Transverse colon (tissue), 4 donors: ENCODE measurements at places on chromosomes 3 and 15.

DNA sequence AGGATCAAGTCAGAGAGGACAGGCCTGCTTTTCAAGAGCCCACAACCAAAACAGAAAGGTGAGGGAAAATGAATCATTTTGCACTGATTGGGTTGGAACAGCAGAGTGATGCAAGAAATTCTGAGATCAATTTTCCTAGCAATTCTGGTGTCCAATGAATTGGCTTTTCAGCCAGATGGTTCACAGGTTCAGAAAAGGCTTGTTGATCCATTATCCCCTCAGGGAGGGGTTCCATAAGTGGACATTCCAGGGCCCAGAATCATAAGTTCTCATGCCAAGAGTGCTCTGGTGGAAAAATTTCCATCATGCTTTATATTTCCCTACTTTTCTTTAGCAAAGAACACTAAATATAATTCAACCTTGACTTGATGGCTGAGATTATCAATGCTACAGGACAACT lies 16.2 kb downstream of the RBP2 start:
- DNase-seq = no peak

- DNase-seq = peak; percentile 47
Measured at GRCh38 chr3:108818404-108818803, 4.2 kb upstream of the TRAT1 start.

DNA sequence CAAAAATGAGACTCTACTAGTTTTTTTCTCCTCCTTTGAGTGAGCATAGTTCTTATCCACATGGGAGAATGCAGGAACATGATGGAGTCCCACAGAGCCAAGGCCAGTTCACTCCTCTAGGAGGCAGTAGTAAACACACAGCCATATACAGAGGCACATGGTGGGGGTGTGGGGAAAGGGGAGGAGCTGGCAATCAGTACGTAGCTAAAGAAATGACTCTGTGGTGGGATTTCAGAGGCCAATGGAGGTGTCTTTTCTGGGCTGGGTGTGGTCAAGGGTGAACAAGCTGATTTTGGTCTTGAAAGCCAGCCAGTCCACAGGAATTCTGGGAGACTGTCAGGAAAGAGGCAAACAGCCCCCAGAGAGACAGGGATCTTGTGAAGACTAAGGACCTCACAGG lies 6.6 kb upstream of the RAB11A start:
- DNase-seq = peak; percentile 40

DNA sequence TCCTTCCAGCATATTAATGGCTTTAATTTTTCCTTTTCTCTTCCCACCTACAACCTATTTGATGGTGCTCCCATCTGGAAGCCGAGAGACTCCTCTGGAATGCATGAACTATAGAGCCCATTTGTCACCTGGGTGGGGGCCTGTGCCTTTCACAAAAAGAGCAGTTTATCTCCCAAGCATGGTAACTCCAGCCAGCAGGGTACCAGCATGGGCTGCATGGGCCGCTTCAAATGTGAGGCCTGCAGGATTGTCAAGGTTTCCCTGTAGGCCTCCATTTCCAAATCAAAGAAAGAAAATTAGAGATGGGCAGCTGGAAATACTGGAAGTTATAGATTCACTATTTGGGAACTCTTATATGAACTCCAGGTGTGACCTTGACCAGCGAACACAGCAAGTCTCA lies 50.7 kb upstream of the SKOR1 start:
- DNase-seq = no peak

GRCh38 chr15:101014921-101015841 lies 96.0 kb downstream of the LRRK1 start:
- DNase-seq = peak; percentile 75

DNA sequence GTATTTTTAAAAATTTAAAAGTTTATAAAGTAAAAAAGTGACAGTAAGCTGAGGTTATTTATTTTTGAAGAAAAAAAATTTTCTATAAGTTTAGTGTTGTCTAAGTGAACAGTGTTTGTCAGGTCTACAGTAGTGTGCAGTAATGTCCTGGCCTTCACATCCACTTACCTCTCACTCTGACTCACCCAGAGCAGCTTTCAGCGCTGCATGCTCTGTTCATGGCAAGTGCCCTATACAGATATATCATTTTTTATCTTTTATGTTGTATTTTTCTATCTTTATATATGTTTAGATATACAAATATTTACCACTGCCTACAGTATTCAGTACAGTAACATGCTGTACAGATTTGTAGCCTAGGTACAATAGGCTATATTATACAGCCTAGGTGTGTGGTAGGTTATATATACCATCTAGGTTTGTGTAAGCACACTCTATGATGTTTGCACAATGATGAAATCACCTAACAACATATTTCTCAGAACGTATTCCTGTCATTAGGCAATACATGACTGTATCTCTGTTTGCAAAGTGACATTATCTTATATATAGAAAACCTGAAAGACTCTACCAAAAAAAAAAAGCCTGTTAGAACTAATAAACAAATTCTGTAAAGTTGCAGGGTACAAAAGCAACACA lies 75.9 kb upstream of the TMC3 start:
- DNase-seq = no peak

DNA sequence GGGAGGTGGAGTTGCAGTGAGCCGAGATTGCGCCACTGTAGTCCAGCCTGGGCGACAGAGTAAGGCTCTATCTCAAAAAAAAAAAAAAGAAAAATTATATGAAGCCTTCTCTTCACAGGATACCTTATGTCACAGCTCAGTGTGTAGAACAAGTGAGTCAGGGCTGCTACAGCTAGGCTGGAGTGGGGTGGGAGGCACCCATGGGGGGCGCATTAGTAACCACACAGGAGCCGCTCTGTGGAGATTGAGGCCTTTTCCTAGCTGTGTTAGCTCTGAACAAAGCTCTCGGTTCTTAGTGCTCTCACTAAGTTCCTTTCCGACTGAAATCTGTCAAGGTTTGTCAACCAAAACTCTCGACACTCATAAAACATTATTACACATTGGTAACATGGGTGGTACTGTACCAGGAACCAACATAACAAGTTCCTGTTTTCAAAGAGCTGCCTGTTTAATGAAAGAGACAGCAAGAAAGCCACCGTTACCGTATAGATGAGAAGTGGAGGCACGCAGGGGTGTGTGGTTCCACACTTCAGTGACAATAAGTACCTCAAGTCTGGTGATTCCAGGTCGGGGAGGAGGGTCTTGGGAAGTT lies 4.5 kb downstream of the LRRC31 start:
- no peak for DNase-seq

GRCh38 chr15:64456634-64457108 lies 3.7 kb upstream of the ZNF609 start:
- DNase-seq = no peak

GRCh38 chr15:81531109-81531592 lies 157.1 kb upstream of the TMC3 start:
- DNase-seq = no peak

DNA sequence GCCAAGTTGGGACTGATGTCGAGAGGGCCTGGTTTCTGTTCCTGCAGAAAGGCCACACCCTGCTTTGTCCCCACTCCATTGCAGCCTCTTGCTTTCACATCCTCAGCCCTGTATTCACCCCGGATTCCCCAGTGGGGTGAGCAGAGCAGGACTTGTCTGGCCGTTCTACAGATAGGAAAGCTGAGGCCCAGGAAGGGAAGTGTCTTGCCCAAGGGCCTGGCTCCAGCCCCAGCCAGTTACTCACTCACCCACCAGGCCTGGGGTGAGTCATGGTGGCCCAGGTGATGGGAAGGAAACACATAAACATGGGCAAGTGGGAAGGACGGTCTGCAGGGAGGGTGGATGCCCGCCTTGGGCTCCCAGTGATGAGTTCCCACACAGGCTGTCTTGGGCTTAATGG lies 6.1 kb upstream of the DUSP7 start:
- DNase-seq = peak; percentile 11

DNA sequence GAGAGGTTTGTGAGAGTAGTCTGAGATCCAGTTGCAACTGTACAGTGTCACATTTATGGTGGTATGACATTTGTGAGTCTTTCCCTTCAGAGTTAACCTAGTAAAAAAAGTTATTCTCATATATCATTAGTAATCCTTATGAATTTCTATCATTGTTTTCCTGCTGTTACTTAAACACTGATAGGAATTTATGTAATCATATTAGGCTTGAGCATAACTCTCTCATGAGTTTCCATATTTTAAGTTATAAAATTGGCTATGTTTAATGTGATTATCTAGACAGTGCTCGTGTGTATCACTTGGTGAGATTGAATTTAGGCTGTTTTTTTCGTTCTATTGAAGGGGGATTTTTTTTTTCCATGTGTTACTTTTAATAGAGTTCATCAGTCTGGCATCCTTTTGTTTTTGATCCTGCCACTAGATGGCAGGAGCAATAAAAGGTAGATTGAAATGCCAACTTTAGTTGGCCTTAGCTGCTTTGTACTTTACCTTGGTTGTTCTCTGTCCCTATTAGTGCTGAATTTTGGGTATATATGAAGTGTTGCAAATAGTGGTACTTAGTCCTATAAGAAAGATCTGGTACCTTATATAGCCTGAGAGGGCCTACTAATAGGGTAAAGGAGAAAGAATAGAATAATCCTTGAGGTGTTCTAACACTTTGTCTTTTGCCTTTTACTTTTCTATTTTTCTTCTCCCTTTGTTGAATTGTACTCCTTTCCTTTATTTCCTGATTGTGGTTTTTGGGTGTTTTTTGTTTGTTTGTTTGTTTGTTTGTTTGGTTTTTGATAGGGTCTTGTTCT lies 17.9 kb downstream of the STT3B start:
- DNase-seq = no peak

- no peak for DNase-seq
Measured at GRCh38 chr3:122421101-122421500, 5.2 kb upstream of the WDR5B start.
